COLO829 (cell line): ENCODE measurements at places on chromosomes 1 and 21.

DNA sequence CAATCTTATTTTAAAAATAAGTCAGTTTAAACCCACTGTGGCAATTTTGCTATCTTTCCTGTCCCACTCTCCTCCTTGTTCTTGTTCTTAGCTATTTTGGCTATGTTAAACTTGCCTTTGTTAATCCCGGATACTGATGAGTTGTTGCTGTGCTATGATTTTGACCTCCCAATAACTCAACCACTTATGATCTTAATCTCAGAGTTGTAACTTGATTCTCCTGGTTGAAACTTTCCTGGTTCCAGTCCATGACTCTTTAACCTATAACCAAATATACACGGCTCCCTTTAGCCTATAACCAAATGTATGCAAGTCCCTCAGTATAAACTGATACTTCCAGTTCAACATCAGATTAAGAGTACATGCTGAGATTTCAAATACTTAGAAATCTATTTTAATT is 15.6 kb upstream of the ACADM start:
- no peak for DNase-seq

GRCh38 chr1:93483606-93484005 is 35.7 kb downstream of the FNBP1L start:
- no peak for DNase-seq

GRCh38 chr1:228177721-228178710 is 12.4 kb downstream of the IBA57 start:
- no peak for DNase-seq

DNA sequence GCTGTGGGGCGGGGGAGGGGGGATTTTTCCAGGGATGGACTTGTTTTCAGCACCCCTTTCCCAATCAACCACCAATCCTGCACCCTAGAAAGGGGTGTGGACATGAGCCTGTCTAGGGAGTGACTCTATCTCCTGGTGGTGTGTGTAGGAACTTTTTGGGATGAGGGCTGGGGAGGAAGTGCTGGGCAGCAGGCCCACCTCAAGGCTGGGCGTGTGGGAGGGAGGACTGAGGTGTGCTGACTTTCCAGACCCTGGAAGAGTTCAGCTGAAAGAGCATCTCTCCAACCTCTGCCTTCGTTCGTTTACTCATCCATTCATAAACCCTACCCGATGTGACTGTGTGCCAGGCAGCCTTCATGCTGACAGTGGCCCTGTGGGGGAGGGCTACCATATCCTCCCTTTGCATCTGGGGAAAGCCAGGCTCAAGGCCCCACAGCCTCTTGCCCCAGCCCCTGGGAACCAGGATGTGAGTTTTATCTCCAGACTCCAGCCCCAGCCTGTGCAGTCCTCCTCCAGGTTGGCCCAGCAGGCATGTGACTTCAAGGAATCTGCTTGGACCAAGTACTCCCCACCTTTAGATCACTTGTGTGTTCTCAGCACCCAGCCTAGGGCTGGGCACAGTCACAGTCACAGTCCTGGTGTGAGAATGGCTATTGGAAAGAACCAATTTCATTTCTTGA is 6.7 kb downstream of the KNCN start:
- DNase-seq, result no peak

DNA sequence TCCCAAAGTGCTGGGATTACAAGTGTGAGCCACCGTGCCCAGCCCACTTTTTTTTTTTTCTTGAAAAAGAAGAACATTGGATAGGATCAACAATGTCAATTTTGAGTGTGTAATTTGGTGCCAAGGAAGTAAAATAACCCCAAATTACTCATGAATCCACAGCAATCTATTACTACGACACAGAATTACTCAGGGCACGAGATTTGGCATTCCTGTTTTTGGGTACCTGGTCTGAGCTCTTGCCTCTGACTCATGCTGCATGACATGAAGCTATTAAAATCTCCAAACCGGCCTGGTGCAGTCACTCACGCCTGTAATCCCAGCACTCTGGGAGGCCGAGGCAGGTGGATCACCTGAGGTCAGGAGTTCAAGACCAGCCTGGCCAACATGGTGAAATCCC is 10.4 kb downstream of the RNF19B start:
- no peak for DNase-seq

DNA sequence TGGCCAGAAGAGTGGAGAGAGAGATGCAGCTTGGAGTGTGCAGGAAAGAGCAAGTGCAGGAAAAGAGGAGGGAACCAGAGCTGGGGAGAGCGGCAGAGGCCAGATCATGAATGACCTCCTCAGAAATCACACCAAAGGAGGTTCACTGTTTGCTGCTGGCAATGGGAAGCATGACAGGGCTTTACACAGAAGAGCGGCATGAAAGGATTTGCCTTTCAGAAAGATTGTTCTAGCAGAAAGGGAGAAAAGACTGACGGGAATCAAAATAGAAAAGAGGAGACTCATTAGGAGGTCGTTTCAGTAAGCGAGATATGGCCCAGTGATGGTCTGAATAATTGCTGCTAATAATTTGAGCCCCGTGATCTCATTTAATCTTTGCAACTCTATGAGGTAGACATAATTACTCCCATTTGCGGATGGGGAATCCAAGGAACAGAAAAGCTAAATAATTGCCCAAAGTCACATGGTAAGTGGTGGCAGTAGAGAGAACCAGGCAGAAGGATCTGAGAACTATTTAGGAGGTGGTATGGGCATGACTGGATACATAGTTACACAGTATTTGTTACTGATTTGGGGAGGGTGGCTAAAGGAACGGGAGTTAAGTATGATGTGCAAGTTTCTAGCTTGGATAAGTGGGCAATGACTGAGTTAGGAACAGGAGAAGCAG is 12.5 kb upstream of the HNRNPR start:
- no peak for DNase-seq

DNA sequence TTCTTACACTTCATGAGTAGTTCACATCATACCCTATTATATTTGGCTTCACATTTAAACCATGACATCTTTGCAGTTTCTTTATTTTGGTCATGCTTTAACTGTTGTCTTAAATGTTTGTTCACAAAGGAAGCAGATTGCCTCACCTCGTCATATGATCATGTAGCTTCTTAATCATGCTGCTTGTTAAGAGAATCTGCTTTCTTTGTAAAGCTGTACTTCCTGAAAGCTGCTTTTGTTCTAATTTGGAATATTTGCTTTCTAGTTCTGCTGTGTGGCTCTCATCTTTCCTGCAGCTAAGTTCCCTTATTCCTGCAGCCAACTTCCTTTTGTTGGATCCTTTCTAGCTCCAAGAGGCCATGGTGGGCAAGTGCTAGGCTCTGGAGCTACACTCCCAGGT is 62.9 kb upstream of the SIM2 start:
- peak; percentile 65 for DNase-seq

DNA sequence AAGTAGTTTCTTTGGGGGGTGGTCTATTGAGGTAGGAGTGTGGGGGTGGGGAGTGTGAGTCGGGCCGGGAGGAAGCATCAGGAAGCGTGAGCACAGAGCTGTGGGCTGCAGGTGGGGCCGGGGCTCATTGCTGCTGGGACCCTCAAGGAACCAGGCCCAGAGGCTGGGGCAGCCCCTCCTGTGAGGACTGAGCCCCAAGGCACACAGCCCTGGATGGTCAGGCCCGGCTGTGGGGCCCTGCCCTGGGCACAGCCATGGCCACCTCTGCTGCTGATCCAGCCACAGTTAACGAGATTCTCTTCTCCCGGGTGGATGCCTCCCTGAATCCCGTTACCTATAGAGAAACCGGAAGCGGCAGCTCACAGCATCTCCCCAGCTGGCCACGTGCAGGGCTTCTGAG is 22.9 kb upstream of the SUMO3 start:
- DNase-seq, result no peak

GRCh38 chr1:168441745-168442144 is 102.1 kb downstream of the XCL2 start:
- DNase-seq, result no peak

DNA sequence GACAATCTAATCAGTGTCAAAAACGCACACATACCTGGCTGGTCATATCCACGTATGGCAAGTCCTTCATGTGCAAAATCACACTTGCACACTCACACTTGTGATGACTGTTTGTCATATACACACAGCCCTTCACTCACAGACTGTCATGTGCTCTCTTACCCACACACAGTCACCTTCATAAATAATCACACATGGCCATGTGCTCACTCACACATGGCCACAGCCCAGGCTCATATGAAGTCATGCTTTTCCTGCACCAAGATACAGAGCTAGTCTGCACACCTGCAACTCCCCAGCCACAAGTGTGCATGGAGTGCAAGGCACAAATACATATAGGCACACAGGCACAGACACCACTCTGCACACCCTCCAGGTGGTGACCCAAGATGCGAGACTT is 45.4 kb upstream of the FOXO6 start:
- DNase-seq, result no peak
